AML-193 (cell line): ENCODE measurements at places on chromosomes 5 and 9.

DNA sequence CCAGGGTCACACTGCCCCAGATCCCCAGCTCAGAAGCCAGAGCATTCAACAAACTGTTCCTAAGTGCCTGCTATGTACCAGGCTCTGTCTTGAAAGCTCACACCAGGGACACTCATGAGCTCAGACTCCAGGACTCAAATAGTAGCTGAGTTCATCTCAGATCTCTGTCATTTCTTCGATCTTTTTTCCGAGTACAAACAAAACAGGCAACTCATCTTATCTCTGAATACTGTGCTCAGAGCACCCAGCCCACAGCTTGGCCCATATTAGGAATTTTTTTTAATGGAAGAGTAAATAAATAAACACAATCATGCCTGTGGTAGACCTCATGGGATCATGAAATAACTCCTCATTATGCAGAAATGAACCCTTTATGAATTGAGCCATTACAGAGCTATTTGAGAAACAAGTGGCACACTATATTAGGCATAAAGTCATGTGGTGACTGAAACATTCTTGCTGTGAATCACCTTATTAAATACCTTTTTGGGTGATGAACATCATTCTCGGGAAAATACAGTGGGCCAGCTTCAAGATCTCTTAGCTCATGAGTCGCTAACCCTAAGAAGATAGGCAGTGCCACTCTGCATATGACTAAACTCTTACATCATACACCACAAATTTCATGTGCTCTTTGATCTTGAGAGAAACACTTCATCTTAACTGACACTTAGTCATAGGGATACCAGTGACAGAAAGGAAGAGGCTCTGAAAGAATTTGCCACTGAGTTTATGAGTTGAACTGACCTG lies 9.9 kb downstream of the SH3RF2 start:
- no peak for DNase-seq

DNA sequence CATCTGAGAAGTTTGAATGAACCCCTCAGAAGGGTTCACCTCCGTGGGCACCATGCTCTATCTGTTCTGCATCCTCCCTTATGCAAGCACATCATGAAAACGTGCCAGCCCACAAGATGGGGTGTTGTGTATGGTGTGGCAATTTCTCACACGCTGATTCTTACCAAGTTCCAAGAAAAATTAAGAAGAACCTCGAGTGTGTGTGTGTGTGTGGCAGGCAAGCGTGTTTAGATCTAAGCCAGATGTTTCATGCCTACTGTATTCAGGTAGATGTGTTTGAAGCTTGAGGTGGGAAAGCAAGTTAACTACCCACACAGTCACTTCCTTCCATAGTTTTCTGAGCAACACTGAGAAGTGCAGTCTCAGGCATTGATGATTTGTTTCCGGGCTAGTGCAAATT lies 77.7 kb upstream of the GNA14 start:
- DNase-seq: no peak

- DNase-seq: no peak
These were observed 70.8 kb upstream of the VCAN start for GRCh38 chr5:83400701-83401100.

GRCh38 chr9:8653855-8654254 lies 854.3 kb upstream of the DMAC1 start:
- DNase-seq: no peak

- no peak for DNase-seq
These were observed 40.4 kb downstream of the C5 start for GRCh38 chr9:121009650-121010049.

DNA sequence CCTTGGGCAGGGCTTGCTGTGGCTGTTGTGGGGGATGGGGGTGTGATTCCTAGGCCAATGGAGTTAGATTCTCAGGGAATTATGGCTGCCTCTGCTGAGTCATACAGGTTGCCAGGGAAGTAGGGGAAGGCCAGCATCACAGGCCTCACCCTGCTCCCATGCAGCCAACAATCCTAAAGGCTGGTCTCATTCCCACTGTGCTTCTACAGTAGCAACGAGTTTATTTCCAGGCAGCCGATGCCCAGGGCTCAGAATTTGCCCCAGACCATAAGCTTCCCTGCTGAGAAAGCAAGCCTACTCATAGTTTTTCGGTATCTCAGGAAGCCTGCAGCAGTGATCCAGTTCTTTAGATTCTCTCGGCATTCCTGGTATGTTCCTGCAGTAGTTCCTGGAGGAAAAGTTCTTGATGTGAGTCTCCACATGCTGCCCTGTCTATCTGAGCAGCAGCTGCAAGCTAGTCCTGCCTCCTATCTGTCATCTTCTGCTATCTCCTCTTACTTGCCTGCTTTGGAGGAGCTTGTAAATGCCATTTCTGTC lies 59.3 kb upstream of the SELENOP start:
- no peak for DNase-seq

DNA sequence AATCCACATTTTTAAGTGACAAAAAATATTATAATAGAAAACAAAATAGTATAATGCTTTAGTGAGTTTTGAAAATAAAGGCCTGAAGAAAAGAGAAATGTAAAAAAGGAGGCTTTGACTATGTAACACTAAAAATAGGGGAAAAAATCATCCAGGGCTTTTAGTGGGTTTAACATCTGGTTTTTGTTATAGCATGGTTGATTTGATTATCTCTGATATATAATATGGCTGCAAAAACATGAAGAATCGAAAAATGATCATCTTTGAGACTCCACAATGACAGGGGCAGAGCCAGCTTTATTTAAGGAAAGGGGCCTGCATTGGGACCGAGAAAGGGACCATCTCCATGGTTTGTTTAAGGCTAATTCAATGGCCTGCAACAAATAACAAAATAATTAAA lies 393.8 kb downstream of the PLK2 start:
- DNase-seq: no peak

DNA sequence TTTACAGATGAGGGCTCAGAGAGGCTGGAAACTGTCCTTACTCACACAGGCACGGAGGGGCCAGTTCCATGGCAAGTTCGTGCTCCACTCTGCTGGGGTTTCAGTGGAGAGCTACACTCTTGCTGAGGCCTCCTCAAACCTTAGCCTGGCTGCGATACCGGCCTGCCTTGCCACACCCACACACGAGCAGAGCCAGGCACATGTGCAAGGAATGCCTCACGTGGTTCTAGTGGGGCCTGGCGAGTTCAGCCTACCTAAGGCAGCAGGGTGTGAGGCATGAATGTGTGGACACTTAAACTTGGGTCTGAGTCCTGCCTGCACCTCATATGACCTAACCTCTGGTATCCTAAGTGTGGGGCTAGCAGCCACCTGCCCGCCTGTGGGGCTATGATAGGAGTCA lies 21.5 kb upstream of the PRDM12 start:
- DNase-seq: no peak

- no peak for DNase-seq
These were observed 21.0 kb upstream of the TLX3 start for GRCh38 chr5:171288066-171288465.

DNA sequence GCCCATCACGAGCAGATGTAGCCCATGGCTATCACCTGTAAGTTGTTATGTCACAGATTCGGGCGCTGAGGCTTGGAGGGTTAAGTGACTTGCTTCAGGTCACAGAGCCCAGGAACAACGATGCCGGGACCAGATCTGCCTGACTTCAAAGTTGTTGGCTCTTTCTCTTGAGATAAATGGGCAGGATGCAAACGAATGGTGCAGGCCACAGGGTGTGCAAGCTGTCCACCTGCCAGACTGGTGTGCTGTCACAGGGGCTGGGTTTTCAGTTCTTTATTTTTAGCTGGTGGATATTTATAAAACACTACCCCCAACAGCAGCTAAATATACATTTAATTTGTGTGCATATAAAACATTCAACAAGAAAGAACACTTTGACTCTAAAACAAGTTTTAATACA lies 17.7 kb upstream of the PHYKPL start:
- DNase-seq: no peak

DNA sequence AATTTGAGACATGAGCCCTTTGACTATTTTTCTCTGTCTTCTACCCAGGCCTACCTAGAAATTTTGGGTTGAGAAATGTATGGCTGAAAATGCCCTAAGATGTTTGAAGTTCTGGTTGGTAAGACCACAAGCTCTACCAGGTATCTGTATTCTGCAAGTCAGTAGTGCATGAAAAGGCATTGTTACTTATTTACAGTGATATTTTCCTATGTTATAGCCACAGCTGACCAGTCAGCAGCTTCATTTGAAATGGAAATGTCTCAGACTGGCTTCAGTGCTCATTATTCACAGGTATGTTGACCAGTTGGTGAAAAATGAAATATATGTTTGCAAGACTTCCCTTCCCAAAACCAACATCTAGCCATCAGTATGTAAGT lies 91.9 kb upstream of the ITGA2 start:
- DNase-seq: no peak

- no peak for DNase-seq
These were observed 22.7 kb upstream of the WDR38 start for GRCh38 chr9:124830593-124830992.

- DNase-seq: no peak
These were observed 154.0 kb downstream of the WDR70 start for GRCh38 chr5:37532976-37533740.
